ENCODE measurements at places on chromosomes 2 and 18.

- DNase-seq: no peak
Measured at GRCh38 chr2:9846554-9846953, 3.3 kb downstream of the TAF1B start.

DNA sequence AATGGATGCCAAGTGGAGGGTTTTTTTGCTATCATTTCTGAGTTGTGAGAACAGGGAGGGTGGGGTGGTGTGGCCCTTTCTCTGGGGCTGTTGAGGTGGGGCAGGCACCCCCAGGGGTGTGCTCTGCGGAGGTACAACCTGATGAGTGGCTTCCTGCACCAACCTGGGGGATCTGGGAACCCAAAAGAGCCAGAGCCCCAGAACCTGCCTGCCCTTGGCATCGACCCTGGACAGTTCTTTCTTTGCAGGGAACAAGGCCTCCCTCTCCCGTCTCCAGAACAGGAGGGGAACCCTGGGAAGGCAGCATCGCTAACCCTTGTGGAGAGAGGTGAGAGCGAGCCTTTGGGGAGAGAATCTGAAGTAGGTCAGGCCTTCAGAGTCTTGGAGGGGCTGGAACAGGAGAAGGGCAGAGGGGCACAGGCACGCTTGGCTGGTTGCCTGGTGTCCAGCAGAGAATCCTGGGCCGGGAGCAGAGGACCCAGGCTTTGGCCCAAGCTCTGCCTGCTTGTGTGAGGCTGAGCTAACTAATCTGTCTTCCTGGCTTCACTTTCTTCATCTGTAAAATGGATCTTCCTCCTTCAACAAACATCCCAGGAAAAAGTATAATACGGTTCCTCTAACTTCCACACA lies 84.9 kb downstream of the RHOB start:
- DNase-seq: no peak

GRCh38 chr2:16974688-16975087 lies 309.1 kb upstream of the CYRIA start:
- no peak for DNase-seq

DNA sequence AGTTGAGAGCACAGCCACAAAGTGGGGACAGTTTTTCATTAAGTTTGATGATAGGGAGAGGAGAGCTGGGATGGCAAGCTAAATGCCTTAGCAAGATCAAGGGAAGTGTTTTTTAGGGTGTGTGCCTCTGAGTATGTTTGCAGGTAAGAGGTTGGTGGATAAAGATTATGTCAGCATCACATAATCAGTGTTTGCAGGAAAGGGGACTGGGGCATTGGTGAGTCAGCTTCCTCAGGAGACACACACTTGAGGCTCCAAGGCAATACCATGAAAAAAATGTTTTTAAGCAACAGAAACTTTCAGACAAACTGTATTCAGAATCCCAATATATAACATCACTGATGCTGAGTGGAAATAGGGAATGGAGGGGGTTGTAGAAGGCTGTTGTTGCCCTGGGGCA lies 25.4 kb upstream of the DTNB start:
- DNase-seq: no peak

- no peak for DNase-seq
Measured at GRCh38 chr2:241156971-241157441, 6.7 kb downstream of the PPP1R7 start.

DNA sequence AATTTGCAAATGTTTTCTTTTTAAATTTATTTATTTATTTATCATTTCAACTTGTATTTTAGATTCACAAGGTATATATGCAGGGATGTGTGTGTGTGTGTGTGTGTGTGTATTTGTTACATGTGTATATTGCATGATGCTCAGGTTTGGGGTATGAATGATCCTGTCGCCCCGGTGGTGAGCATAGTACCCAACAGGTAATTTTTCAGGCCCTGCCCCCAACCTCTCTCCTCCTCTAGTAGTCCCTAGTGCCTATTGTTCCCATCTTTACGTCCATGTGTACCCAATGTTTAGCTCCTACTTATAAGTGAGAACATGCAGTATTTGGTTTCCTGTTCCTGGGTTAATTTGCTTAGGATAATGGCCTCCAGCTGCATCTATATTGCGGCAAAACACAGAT lies 33.0 kb upstream of the KIF5C start:
- DNase-seq: no peak

GRCh38 chr18:79640875-79641274 lies 38.7 kb upstream of the CTDP1 start:
- DNase-seq: no peak

- no peak for DNase-seq
Measured at GRCh38 chr2:199572571-199572970, 114.8 kb upstream of the SATB2 start.

- no peak for DNase-seq
Measured at GRCh38 chr2:174708713-174709112, 55.6 kb downstream of the CHRNA1 start.

DNA sequence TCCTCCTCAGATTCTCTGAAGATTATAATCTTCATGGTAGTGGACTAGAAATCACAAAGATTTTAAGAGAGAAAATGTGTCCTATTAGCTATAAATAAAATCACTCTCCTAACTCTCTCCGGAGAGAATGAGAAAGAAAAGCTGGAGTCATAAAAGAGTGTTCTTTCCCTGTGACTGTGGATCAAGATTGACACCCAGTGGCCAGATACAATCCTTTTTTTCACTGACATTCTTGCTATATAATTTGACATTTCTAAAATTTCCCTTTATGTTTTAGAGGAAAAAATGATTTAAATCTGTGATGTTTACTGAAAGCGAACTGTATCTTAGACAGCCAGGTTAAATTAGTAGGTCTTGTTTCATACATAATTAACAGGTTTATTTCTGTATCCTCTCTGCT lies 35.4 kb upstream of the LRP2 start:
- DNase-seq: no peak

DNA sequence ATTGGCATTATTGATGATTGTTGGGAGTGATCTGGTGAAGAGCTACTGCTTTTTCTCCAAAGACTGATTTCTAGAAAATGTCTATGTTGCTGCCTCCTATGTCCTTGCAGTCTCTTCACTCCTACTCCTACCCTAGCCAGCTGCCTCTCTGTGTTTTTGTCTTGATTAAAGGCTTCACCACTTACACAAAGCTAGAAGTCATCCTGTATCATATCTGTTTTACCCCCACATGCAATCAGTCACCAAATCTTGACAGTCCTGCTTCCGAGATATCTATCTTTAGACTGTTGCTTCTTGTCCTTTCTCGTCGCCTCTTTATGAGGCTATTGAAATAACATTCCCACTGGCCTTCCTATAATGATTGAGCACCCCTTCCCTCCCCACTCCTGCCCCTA lies 84.5 kb upstream of the ITGA4 start:
- DNase-seq: no peak

DNA sequence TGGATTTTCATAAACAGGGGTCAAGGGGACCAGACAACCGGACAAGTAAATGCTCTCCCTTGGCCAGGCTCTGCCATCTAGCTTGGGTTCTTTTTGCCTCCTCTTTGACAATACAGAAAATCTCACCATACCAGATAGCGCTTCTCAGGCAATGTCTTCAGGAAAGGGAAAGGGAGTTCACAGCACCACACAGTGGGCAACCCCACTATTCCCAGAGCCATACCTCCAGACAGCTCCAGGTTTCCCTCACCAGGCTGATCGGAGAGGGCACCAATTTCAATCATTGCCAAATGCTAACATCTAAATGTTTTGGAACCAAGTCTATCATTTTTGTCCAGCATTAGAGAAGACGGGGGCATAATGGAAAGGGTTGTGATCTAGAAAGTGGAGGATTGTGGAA lies 28.1 kb downstream of the CCDC68 start:
- no peak for DNase-seq

DNA sequence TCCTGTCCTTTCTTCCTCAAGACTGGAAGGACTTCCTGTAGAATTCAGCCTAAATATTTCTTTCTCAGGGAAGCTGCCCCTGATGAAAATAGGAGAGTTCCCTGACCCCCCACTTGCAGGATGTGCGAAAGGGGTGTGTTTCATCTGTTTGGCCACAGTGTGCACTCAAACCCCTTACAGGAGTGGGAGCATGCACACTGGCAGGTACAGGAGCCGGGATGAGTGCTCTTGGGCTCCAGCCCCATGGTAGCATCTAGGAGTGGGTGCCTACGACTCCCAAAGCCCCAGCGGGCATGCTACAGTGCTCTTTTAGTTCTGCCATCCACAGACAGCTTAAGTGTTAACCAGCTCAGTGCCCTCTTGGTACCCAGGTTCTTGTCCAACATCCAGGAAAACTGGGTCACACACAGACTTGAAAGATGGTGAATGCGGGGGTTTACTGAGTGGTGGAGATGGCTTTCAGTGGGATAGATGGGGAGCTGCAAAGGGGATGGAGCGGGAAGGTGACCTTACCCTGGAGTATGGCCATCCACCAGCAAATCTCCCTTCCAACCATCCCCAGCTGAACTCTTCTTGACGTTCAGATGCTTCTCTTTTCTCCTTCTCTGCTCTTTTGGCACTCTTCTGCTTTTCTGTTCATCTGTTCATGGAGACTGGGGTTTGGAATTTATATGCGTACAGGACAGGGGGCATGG lies 295.0 kb upstream of the NCKAP5 start:
- DNase-seq: no peak

DNA sequence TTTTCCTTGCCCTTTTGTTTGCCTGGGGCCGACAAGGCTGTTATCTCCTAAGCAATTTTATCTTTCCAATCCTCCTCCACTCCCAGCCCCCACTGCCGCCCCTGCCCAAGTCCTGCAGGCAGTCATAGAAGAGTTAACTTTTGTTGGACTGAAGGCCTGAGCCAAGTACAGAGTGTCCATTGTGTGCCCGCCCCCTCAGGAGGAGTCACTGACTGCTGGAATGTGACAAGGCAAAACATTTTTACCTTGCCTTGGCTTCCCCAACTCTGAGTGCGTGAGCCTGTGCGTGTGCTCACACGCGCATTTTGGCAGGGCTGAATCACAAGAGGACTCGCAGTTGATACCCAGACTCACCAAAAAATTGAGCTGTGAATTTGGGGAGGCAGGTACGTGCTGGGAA lies 16.2 kb downstream of the SETBP1 start:
- DNase-seq: no peak

GRCh38 chr2:125745514-125745913 lies 910.4 kb upstream of the GYPC start:
- peak; percentile 39 for DNase-seq

DNA sequence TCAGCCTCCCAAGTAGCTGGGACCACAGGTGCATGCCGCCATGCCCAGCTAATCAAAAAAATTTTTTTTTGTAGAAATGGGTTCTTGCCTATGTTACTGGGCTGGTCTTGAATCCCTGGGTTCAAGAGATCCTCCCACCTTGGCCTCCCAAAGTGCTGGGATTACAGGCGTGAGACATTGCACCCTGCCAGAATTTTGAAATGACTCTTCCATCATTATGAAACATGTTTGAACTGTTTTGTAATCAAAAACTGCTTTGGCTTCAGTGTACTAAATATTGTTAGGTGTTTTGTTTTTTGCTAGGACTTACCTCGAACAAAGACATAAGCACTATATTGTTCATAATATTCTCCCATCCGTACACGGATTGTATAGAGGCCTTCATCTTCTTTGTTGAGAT lies 55.8 kb downstream of the MYOM1 start:
- no peak for DNase-seq

- no peak for DNase-seq
Measured at GRCh38 chr18:41783065-41783818, 171.8 kb upstream of the PIK3C3 start.

- no peak for DNase-seq
Measured at GRCh38 chr2:15668611-15669305, 77.1 kb downstream of the DDX1 start.

DNA sequence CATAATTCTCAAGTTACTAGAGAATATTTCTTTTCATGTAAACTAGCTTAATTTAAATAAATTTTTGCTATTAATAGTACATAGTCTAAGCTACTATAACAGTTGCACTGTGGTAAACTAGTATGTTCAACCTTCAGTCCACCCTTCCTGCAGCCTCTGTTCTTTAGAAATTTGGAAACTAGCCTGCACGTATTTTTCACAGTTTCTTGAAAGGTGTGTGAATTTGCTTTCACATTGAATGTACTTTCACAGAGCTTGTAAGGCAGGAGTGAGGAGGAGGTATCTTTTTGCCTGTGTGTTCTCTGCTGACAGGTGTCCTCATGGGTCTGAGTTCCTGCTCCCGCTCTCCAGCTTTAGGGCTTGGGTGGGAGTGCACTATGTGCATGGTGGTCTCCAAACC lies 117.5 kb downstream of the ATP9B start:
- no peak for DNase-seq

DNA sequence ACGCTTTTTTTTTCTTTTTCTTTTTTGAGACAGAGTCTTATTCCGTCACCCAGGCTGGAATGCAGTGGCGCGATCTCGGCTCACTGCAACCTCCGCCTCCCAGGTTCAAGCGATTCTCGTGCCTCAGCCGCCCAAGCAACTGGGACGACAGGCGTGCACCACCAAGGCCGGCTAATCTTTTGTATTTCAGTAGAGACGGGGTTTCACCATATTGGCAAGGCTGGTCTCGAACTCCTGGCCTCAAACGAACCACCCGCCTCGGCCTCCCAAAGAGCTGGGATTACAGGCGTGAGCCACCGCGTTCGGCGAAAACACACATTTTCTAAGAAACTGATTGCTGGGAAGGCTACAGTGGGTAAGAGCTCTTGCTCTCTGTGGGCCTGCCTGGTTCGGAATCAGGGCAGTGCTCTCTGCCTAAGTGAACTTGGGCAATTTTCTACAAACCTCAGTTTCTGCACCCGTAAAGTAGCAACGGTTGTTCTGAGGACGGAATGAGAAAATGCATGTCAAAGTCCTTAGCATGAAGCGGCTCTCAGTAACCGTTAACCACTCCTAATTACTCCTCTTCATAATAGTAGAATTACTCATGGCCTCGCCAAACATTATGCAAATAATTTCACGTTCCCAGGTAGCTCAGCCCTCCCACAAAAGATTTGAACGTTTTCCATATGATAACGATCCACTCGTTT lies 1.0 kb upstream of the PMAIP1 start:
- DNase-seq: no peak

DNA sequence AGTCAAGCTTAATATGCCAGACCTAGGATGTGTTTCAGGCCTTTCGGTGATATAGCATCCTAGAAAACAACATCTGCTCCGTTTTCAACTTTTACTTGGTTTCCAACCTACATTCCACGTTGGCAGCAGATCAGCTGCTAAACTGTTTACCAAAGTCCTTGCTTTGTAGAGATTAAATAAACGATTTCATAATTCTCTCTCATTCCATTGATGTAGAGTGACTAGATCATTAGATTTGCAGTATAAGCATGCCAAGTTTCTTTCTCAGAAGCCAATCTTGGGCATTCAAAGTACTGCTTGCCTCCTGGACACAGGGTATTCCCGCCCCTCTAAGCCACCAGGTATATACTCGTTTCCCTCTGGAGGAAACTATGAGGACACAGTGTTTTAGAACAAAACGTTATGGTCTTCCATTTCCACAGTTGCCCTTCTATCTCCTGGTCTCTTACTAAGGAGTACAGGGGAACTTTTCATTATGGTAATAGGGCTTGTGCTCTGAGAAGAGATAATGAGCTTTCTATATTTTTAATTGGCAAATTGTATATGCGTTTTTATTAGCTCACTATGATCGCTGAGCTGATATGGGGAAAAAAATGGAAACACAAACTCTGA lies 10.5 kb upstream of the INSIG2 start:
- no peak for DNase-seq

Measured in C1 segment of cervical spinal cord (tissue), 14 donors.